ENCODE measurements at places on chromosomes 16 and 17.

DNA sequence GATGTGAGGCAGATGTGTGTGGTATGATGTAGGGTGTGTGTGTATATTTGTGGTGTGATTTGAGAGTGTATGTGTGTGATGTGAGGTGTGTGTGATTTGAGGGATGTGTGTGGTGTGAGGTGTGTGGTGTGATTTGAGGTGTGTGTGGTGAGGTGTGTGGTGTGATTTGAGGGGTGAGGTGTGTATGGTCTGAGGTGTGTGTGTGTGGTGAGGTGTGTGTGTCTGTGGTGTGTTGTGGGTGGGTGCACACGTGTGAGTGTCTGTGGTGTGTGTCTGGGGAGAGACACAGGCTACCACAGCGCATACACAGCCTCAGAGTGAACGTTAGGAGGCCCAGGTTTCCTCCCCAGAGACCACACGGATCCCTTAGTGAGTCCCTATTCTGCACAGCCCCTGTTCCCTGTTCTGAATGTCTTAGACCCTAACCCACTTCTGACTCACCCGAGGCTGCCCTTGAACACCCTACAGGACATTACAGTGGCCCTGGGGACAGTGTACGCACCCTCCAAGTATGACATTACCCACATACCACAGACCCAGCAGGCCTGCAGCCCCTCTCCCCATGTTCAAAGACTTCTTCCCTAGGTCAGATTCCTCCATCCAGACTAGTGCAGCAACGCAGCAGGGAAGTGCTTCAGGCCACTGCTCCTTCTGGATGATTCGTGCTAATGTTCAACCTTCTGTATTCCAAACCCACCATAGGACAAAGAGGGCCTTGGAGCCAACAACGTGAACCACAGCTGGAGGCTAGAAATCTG is 3.5 kb upstream of the RAB37 start:
- peak; percentile 56 for DNase-seq

DNA sequence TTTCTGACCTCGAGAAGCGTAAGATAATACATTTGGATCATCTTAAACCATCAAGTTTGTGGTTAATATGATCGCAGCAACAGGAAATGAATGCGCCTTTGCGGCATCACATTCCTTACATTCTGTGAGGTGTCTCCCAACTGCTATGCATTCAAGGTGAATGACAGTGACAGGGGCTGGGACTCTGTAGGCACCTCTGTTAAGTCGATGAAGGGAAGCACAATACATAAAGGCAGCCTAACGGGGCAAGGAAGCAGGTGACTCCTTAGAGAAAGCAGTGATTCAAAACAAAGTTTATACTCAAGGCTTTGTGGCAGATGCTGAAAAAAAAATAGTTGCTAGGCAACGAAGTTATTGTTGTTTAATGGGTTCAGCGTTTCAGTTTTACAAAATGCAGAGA is 21.6 kb upstream of the EVPL start:
- peak; percentile 30 for DNase-seq

DNA sequence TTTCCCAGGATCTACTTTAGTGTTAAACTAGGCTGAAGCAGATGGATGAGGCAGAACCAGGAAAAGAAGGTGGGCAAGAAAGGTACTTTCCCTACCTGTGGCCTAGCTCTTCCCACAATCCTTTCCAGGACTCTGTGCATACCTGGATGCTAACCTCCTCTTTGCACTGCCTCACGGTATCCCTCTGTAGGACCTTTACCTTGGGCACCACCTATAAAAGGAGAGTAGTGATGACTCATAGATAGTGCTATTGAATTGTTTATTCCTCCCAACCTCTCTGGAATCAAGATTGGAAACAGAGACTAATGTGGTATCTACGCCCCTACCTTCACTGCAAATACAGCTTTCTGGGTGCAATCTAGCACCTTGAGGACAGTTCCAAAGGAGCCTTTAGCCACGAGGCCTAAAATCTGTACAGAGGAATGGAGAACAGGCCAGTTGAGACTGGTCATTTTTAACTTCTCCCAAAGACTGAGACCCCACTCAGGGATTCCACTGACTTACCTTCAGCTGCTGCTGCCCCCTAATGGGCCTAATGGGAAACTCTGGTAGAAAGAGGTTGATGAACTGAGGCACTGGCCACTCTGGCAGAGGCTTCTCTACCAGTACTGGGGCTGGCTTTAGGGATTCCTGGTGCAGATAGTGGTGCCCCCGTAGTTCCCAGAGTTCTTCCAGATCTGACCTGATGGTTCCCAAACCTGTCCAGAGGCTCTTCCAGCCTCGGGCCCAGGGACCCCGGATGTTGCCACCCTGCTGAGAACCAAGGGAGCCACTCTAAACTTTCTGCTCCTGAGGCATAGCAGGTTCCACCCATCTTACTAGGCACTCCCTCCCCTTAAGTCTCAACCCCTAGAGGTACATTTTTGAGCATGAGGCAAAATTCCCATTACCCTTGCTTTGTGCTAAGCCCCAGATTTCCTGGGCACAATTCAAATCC is 781 bp downstream of the RSKR start:
- peak; percentile 57 for DNase-seq

DNA sequence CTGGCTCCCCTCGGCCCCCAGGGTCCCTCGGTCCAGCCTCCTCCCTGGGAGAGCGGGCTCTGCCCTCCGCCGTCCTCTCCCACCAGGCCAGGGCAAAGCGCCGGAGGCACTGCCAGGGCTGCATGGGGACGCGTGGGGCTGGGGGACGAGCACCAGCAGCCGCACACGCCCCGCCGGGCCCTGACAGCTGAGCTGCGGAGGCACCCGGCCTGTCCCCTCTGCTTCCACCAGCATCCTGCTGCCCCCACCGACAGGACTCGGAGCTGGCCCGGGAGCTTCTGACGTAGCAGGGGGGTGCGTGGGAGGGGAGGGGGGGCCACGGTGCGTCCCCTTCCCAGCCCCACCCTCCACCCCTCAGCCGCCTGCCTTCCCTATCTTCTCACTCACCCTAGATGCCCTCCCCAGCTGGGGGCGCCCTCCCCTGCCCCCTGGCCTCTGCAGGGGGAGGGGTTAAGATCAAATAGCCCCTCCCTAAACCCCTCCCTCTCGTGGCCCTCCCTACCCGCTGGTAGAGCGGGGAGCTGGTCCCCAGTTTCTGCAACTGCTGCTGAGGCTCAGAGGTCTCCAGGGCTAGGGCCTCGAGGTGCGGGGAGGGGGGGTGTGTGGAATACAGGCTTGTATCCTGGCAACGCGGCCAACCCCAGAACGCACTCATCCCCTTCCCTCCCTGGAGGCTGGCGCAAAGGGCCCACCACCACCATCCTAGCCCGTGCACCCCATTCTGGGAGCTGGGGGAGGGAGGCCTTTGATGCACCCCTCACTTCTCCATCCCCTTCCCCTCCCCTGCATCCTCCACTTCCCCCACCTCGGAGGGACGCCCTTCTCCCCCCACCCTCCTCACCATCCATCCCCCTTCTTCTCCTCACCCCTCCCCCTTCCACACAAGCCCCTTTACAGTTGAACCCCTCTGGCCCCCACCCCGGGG is 1.0 kb downstream of the SRCIN1 start:
- peak; percentile 27 for DNase-seq

GRCh38 chr16:22358000-22358399 is 16.4 kb downstream of the CDR2 start:
- peak; percentile 68 for DNase-seq

DNA sequence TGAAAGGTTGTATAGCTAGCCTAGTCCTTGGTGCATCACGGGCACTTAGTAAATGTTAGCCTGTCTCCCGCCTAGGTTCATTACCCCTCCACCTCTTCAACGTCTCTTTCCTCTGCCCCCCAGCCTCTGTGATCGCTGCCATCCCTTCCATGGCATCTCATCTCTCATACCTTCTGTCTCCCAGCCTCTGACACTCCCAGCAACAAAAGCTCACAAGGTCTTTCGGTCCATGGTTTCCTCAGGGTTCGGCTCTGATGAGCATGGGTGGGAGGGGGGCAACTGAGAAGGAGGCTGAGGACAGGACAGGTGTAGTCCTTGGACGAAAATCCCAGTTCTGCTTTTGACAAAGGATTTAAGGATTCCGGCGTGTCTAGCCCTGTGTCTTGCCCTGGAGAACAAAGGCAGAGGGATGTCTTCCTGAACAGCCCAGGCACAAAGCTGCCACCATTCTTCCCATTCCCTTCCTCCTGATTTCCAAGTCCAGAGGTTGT is 16.7 kb downstream of the CCR7 start:
- DNase-seq, result no peak

DNA sequence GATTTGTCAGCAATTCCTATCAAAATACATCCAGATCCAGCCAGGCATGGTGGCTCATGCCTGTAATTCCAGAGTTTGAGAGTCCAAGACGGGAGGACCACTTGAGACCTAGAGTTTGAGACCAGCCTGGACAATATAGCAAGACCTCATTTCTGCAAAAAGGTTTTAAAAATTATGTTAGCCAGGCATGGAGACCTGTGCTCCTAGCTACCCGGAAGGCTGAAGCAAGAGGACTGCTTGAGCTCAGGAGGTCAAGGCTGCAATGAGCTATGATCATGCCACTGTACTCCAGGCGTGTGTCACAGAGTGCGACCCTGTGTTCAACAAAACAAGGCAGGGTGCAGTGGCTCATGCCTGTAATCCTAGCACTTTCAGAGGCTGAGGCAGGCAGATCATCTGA is 215.2 kb downstream of the CPPED1 start:
- DNase-seq, result no peak

- no peak for DNase-seq
Observed at GRCh38 chr16:49600976-49601375, 227.4 kb downstream of the C16orf78 start.

GRCh38 chr17:82751171-82751570 is 694 bp upstream of the TBCD start:
- no peak for DNase-seq

DNA sequence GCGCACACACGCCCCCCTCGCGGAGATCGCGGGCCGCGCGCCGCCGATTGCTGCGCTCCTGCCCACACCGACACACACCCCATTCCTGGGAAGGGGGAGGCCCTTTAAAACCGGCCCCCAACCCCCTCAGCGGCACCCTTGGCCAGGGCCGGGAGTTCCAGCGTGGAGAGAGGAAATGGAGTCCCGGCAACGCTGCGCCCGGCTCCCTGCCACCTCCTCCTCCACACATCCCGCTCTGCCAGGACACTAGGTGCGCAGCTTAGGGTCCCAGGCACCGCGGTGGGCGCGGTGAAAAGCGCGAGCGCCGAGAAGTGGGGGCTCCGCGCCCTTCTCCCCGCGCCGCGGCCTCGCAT is 397 bp downstream of the CDC42EP4 start:
- no peak for DNase-seq

DNA sequence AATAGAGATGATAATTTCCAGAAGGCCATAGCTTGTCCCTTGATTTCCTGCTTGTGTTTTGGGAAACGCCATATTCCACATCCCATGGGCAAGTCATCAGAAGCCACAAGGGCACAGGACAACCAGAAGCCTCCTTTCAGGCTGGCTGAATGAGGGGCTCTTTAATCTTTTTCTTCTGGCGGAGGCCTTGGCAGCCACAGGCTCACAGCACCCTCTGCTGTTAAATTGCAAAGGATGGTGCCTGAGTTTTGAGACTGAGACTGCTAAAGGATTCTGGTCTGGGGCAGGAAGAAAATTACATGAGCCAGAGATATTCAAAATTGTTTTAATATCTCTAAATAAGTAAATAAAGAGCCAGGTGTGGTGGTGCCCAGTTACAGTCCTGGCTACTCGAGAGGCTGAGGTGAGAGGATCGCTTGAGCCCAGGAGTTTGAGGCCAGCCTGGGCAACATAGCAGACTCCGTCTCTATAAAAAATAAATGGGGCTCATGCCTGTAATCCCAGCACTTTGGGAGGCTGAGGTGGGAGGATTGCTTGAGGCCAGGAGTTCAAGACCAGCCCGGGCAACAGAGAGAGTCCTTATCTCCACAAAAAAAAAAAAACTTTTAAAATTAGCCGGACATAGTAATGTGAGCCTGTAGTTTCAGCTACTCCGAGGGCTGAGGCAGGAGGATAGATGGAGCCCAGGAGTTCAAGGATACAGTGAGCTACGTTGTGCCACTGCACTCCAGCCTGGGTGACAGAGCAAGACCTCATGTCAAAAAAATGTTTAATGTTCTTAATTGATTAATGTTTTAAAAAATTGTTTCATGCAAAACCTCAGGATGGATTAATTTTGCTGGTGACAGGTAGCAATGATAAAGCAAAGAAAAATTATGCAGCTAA is 26.3 kb downstream of the AARSD1 start:
- DNase-seq, result peak; percentile 26

DNA sequence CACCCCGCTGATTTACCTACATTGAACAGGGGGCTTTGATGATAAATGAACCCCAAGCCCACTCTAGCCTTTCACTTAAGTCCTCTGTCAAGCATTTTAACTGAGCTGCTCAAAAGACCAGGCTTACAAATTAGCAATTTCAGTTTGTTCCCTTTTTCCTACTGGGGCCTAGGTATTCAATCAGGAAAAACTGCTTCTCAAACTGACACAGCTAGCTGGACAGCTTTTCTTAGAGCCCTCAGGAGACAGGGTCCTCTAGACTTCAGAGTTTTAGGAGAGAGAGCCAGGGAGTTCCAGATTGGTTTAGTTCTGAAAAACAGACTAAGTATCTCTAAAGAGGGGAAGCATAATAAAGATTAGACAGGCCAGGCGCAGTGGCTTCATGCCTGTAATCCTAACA is 6.2 kb upstream of the HEXIM2 start:
- DNase-seq, result no peak

- DNase-seq, result no peak
Observed at GRCh38 chr17:64107500-64108236, 22.3 kb downstream of the ERN1 start.

DNA sequence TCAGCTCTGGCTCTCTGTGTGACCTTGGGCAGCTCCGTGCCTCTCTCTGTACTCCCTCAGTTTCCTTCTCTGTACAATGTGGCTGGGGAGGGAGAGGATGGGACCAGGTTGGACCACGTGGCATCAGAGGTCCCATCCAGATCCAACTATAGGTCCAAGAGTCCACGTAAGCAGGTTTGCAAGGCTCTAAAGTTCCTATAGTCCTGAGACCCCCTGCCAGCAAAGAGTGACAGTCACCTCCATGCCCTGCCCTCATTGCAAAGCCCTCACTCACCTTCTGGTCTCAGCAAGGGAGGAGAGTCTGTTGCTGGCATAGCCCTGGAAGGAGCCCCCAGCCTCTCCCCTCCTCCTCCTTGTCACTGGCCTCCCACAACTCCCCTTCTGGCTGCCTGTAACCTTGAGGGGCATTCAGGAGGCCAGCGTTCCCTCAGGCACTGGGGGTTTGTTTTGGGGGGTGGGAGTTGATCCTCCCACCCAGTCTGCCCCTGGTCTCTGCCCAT is 6.1 kb upstream of the DRC7 start:
- DNase-seq, result no peak

- DNase-seq, result peak; percentile 21
Observed at GRCh38 chr16:57534881-57535658, 1.3 kb downstream of the CCDC102A start.

GRCh38 chr17:69084911-69085310 is 24.2 kb upstream of the ABCA9 start:
- no peak for DNase-seq

- DNase-seq, result no peak
Observed at GRCh38 chr16:1958715-1959268, 546 bp upstream of the NDUFB10 start.

DNA sequence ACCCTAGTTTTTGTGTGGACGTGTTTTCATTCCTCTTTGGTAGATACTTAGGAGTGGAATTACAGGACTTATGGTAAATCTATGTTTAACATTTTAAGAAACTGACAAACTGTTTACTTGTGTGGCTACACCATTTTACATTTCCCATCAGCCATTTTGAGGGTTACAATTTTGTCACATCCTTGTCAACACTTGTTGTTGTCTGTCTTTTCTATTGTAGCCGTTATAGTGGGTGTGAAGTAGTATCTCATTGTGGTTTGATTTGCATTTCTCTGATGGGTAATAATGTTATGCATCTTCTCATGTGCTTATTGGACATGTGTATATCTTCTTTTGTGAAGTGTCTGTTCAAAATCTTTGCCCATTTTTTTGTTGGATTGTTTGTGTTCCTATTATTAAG is 4.5 kb downstream of the FTO start:
- DNase-seq, result no peak

GRCh38 chr17:15240644-15241043 is 24.5 kb downstream of the PMP22 start:
- DNase-seq, result no peak
